Calu3 (cell line): ENCODE measurements at places on chromosomes 7 and 10. TPM values are rescaled to one million over a fixed set of nuclear protein-coding genes. Genes with fewer than 3 reads are reported as not detected.

The EVX1 gene
- total RNA-seq, result not detected in 2 replicates

DNA sequence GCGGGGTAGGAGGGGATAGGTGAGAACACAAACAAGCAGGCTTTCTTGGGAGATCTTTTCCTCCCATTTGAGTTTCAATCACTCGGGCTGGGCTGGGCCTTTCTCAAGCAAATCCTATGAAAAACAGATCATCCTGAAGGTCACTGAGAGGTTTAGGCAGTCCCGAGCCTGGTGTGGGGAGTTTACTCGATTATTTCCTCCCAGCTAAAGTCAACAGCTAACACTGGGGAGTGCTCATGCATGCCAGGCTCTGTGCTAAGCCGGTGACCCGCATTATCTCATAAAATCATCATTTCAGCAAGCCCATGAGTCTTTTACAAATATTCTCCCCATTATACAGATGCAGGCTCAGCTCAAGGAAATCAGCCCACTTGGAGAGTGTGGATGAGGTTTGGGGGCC, 85.0 kb upstream of the PAX2 start:
- H3K4me3 ChIP-seq, result no peak overlapping the region
- H3K36me3 ChIP-seq, result peaks cover 4% of the 10 kb centered on the region
- DNase-seq, result no peak
- peaks cover 2% of the 10 kb centered on the region for H3K4me1 ChIP-seq
- peaks cover 100% of the 10 kb centered on the region for H3K27me3 ChIP-seq
- no peak overlapping the region for H3K27ac ChIP-seq

DNA sequence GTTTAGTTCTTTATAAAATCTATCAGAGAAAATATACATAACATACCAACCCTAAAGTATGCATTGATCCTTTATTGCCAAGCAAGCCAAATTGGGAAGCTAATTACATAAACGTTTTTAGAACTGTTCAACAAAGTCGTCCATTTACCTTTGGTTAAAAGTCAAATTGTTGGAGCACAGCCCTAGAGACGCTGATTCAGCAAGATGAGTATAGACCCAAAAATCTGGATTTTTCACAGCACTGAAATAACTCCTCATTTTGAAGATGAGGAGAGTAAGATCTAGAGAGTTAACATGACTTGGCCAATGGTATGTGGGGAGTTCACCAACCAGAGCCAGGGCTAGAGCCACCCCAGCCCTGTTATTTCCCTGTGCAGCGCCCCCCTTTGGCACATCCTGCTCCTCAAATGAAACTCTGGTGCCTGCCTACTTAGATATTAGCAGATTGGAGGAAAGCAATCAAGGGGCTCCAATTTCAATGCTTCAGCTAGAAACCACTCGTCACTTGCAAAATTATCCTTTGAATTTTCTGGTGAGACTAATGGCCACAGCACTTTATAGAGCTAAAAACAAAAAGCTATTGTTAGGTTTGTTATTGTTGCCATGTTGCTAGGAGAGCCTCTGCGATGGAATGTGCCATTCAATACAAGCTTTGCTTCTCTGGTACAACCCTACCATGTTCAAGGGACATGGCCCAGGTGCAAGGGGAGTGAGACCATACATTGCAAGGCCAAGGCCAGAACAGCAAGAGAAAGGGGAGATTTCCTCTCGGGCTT, 132.6 kb upstream of the ZEB1 start:
- H3K27ac ChIP-seq, result no peak overlapping the region
- peaks cover 9% of the 10 kb centered on the region for H3K4me1 ChIP-seq
- H3K4me3 ChIP-seq, result no peak overlapping the region
- no peaks in the 10 kb centered on the region for H3K36me3 ChIP-seq
- no peaks in the 10 kb centered on the region for H3K27me3 ChIP-seq

The GNGT1 gene
- total RNA-seq, result not detected in 2 replicates

DNA sequence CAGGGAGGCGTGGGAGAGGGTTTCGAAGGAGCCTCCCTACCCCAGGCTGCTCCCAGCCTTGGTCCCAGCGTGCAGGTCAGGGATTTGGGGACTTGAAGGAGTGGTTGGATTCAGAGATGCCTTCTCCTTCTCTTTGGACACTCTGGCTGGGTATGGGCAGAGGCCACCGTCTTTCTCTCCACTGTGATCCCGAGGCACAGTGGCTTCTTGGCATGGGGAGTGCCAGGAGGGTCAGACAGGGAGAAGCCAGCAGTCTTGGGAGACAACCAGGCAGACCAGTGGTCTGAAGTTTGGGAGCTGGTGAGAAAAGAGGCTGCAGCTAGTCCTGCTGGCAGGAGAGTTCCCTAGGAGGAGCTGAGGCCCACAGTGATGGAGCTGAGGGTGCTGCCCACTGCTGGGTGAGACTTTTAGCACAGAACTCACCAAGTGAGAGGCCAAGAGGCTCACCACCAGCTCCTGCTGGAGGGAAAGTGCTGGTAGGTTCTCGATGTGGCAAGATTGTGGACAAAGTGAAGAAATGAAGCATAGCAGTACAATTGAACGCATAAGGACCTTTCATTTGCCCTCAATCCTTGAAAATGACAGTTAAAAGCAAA, 35.2 kb upstream of the WDFY4 start:
- H3K4me3 ChIP-seq, result no peak overlapping the region
- H3K27ac ChIP-seq, result no peak overlapping the region
- H3K4me1 ChIP-seq, result no peaks in the 10 kb centered on the region
